CD8-positive, alpha-beta T cell (primary cell): ENCODE measurements at places on chromosomes 2 and 18.

GRCh38 chr2:118833716-118834439 lies 13.6 kb downstream of the EN1 start:
- DNase-seq, result no peak

DNA sequence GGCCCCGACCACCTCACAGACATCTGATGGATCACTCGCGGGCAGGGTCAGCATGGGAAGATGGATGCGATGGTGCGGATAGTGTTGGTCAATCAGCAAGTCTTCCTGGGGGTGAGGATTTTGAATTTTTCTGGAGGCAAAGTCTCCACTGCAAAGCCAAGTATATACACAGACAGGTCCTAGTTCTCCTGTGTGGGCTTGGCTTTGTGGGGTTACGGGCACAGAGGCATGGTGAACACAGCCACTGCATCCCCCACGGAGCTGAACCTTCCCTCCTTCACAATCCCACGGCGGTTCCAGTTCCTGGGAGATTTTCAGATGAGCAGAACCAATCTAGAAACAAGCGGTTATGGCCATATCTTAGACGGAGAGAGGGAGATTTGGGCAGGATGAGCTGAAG lies 35.8 kb downstream of the CNGA3 start:
- no peak for DNase-seq

GRCh38 chr2:45759310-45759851 lies 107.9 kb downstream of the PRKCE start:
- DNase-seq, result no peak

GRCh38 chr2:237782181-237782580 lies 16.4 kb upstream of the RBM44 start:
- no peak for DNase-seq

- no peak for DNase-seq
These were observed 135.6 kb upstream of the KLHL29 start for GRCh38 chr2:23249348-23249747.

DNA sequence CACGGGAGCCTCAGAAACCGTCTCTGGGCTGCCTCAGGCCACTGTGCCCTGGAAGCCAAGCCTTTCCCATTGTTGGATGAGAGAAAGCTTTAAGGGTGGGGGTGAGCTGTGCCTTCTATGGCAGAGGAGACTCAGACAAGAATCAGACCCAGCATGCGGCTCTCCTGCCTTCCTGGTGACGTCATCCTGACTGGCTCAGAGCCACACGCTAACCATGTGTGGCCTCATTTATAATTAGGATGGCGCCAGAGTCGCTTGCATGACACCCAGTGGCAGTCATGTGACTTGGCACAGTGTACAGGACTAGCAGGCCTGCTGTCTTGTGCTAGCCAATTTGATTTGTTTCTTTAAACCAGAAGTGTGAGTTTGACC lies 99.1 kb downstream of the SH3BP4 start:
- DNase-seq, result no peak

- DNase-seq, result no peak
These were observed 62.6 kb upstream of the SLC16A14 start for GRCh38 chr2:230131366-230131765.

DNA sequence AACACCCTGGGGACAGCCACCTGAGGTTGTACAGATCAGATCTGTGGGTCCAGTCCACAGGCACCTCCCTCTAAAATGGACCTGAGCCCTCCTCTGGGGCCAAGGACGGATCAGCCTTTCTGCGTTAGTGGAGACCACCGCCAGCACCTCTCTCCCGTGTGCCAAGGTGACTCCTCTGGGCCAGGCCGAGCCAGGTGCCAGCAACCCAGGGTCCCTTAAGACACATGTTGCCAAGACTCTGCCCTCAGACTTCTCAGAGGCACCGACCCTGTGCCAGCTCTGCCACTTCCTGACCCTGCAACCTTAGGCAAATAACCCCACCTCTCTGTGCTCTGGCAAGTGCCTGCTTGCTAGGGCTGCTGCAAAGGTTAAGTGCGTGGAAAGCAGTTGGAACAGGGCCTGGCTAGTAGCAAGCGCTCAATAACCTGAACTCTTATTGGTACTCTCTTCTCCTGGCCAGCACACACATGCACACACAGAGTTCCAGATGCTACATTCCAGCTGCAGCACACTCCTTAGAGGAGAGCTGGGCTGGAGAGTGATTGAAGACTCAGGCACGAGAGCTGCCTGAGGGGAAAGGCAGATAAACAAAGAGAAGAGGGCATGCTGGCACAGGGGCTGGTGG lies 105.6 kb downstream of the TNS1 start:
- no peak for DNase-seq

DNA sequence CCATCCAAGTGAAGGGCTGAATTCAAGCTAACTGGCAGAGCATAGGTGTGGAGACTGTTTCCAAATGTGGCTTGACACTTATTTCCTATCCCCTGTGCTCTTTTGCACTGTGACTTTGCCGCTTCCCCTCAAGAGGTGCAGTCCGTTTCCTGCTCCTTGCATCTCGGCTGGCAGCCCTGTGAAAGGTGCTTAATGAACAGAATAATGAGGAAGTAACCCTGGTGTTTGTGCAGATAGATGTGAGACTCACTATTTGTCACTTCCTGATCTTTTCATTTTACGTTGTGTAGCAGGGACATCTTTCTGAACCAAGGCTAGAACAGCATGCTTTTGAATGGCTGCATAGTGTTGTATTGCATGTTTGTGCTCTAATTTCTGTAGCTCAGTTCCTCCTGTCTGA lies 60.8 kb downstream of the CEP192 start:
- no peak for DNase-seq

DNA sequence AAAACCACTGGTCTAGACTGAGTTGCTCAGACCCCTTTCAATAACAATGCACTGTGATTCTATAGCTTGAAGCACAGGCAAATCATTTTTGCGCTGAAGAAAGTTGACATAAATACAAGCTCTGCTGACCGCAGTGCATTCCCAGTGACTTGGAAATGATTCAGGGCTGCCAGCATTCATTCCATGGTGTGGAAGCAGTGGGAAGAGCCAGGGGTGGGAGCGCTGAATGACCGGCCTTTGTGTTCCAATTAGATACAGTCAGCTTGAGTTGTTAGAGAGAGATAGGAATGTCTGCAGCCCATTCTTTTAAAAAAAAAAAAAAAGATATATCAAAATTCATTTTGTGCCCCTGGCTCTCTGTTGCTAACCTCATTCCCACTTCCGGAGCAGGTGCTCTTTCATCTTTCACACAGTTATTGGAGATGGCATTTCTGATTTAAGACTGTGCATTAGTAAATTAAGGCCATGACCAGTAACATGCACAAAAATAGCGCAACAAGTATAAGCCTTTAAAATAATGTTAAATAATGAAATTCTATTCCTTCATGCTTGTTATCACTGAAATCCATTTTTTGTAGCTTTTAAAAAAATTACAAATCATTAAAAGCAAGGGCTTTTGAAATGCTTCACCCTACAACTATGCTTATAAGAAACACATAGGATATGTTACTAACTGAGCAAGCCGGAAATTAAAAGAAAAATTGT lies 59.4 kb upstream of the CTLA4 start:
- no peak for DNase-seq

GRCh38 chr18:59180150-59180845 lies 39.7 kb upstream of the GRP start:
- DNase-seq, result no peak

DNA sequence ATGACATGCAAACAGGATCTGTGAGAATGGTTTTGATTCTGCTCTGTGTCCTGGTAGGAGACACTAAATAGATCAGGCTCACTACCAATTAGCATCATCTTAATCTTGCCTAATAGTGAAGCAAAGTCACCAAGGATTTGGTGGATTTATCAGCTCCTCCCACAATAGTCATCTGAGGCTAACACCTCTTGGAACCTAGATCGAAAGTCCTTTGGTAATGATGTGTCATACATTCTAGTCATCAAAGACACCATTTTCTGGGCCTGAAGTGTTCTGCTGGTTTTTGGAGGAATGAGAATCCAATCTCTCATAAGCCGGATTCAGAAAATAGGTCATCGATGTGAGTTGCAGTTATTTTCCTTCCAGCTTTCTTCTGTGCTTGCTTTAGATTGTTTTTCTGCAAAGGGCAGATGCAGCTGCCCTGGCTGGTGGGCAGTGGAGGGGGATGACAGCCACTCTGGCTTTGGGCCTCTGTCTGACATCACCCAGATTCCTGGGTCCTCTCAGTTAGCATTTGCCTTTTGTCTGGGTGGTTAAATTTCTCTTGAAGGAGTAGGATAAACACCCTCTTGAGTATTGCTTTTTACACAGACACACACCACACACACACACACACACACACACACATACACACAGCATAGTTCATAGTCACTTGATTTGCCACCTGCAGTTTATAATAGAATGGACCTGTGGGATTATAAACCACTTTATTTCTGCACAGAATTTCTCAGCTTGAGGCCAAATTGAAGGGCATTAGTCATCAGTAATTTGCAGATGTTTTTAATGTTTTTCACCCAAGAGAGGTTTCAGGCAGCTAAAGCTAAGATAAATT lies at the start of gene MYO3B:
Gene MYO3B, plus strand, starts transcription at position 198 of the 832 bp plus-strand sequence. Its CDS starts 141 bp downstream, at position 339.
- DNase-seq, result no peak

- DNase-seq, result no peak
These were observed 13.7 kb upstream of the ECEL1 start for GRCh38 chr2:232501331-232501771.

- no peak for DNase-seq
These were observed 79.8 kb upstream of the SPATS2L start for GRCh38 chr2:200226451-200227426.

DNA sequence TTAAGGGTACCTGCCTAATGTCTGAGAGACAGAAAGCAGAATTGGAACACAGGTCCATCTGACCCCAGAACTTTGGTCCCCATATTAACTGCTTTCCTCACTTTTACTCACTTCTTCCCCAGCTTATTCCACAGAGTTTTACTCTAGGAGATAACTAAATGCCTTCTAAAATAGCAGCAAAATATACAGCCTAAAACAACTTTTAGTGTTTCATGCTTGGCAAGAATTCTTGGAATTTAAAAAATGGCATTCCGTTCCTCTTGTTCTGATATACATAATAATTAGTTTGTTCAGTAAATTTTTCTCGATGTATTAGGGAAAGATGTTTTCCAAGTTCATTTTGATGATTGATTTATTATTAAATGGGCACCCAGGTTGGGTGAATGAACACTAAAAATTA lies 151.9 kb downstream of the FHOD3 start:
- DNase-seq, result no peak

DNA sequence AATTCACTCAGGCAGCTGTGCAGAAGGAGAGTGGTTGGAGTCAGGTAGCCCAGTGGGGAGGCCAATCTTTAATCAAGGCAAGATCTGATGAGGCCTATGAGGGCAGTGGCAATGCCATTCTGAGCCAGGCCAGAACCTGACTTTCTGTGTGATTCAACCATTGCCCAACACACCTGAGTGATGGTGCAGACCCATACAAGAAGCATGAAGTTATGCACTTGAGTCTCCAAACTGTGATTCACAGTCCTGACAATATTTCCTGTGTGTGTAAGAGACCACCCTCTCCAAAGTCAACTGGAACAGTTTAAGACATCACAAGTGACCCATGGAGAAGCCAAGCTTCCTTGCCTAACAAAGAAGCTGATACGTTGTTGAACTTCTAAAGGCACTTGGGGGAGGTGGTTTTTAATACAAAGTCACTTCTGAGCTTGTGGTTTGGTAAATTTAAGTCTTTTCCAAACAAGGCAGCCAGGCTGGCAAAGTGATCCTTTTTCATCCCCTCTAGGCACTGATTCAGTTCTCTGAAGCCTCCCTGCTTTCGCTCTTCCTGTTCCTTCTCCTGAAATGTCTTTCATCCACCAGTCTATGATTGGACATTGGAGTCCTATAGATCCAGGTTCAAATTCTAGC lies 49.0 kb downstream of the VSNL1 start:
- DNase-seq, result no peak

DNA sequence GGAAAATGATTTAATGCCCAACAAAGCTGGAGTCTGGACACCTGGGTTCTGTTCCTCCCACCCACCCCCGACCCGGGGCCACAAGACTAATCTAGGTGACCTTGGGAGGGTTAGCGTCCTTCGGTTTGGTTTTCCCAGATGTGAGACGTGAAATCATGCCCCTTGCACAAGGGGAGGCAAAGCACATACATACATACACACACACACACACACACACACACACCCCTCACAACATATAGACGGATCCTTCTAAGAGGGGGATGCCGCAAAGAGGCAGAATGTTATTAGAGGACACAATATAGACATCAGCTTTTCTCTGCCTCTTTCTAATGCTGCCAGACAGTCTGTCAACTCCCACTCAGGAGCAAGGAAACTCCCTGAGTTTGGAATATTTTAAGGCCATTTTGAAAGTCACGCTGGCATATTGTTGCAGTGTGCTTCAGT lies 616 bp upstream of the RBMS1 start:
- no peak for DNase-seq

DNA sequence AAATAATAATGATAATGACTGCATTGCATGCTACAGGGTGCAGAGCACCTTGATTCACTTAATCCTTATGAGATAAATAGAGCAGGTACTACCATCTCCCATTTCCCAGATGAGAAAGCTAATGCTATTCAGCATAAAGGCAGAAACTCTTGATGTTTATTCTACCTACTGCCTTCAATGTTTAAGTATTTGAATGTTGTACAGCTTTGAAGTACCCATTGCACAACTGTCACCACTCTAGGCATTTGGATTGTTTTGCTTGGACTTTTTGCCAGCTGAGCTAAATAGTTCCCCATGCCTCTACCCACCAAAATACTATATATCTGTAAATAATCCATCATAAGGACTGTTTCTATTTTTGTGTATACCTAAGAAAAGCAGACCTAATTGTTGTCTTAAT lies 7.7 kb upstream of the MXD1 start:
- DNase-seq, result no peak

DNA sequence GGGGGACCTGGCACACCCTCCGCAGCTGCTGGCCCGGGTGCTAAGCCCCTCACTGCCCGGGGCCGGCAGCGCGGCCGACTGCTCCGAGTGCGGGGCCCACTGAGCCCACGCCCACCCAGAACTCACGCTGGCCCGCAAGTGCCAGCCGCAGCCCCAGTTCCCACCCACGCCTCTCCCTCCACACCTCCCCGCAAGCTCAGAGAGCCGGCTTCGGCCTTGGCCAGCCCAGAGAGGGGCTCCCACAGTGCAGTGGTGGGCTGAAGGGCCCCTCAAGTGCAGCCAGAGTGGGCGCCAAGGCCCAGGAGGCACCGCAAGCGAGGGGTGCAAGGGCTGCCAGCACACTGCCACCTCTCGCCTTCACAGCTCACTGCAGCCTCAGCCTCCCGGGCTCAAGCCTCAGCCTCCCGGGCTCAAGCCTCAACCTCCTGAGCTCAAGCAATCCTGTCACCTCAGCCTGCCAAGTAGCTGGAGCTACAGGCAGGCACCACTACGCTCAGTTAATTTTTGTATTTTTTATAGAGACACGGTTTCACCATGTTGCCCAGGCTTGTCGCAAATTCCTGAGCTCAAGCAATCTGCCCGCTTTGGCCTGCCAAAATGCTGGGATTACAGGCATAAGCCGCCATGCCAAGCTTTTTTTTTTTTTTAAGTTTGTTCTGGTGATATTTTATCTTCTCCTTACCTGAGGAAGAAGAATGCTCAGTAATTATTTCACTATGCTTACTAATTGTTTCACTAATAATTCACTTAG lies 71.7 kb upstream of the CDCA7 start:
- no peak for DNase-seq

- no peak for DNase-seq
These were observed 118.8 kb upstream of the LHCGR start for GRCh38 chr2:48874282-48874681.
